Upper lobe of left lung (tissue), 6 donors: ENCODE measurements at places on chromosomes 4 and X. TPM values are rescaled to one million over a fixed set of nuclear protein-coding genes. Genes with fewer than 3 reads are reported as not detected.

Gene KCTD8
- total RNA-seq: not detected

Gene BEX4
- total RNA-seq: 51.2 TPM

Gene MAGEE2
- not detected for total RNA-seq

Gene MAGEA8
- total RNA-seq: not detected

Gene HTRA3
- total RNA-seq: 10.8 TPM

- DNase-seq: no peak
These were observed 597.5 kb upstream of the PCDH7 start for GRCh38 chr4:30122711-30123110.

DNA sequence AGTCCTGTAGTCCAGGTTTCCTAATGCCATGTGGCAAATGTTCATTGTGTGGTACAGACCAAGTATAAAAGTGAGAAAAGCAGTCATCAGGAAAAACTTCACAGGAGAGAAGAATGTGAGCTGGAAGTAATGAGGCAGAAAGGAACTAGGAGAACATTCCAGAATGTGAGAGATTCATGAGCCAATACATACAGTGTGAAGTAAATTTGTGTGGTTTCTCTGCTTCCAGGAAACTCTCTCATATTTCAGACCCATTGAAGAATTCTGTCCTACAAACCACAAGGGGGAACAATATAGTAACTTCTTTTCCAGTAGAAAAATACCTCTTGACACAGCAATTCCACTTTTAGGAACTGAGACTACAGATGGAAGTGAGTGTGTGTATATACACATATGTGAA lies 136.5 kb downstream of the RNF150 start:
- no peak for DNase-seq

DNA sequence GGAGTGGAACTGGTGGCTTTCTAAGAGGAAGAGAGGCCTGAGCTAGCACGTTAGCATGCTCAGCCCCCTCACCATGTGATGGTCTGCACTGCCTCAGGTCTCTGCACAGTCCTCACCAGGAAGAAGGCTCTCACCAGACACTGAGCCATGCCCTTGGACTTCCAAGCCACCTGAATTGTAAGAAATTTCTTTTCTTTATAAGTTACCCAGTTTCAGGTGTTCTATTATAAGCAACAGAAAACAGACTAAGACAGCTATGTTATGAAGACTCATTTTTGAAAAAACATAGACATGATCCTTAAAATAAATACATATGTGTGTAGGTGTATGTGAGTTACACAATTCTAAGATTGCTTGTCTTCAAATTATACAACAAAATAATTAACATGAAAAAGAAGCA lies 74.7 kb downstream of the CEP44 start:
- no peak for DNase-seq

DNA sequence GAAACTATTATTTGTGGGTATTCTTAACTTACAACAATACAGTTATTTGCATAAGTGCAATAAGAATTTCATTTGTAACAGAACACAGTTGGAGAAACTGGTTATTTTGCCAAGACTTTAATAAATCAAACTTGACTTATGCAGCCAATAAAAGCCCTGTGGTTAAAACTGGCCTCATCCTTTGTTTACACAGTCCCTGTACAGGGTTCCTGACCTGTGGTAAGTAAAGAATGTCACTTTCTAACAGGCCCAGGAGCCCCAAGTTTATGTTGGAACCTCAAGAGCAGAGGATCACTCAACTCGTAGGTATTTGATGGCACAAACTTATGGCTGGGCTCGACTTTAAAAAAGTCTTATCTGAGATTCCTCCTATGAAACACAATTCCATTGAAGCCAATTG lies 88.6 kb upstream of the PTCHD1 start:
- DNase-seq: no peak

- DNase-seq: no peak
These were observed 829.3 kb upstream of the LCORL start for GRCh38 chr4:18850867-18851266.

DNA sequence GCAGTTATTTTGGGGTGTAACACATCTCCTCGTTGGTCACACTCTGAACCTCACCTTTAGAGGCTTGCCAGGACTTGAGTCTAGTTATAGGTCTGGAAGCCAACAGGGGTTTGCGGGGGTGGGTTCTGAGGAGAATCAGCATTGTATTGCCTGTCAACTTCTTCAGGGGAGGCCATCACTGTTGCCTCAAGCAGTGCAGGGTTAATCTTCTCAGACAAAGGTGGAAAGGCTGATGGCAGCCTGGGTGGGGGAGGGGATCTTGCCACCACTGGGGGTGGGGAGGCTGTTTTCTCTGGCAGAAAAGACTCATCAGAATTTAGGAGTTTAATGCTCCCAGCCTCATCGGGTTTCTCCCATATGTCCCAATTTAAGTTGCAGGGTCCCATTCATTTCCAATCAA lies 387.8 kb downstream of the PRR32 start:
- DNase-seq: no peak

GRCh38 chr4:121049072-121049599 lies 23.2 kb downstream of the NDNF start:
- no peak for DNase-seq

- DNase-seq: no peak
These were observed 46.2 kb downstream of the SMARCA5 start for GRCh38 chr4:143559757-143560147.

- no peak for DNase-seq
These were observed 213.1 kb upstream of the FAT1 start for GRCh38 chr4:186936496-186937375.

DNA sequence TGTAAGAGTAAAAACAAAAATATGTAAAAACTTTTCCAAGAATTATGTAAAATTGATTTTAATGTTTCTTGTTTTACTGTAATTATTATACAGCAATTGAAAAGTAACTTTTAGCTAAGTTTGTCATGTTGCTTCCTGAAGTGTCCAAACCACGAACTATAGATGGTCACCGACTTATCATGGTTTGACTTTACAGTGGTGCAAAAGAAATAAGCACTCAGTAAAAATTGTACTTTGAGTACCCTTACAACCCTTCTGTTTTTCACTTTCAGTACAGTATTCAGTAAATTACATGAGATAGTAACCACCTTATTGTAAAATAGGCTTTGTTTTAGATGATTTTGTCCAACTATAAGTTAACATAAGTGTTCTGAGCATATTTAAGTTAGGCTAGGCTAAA lies 93.8 kb downstream of the SLC10A6 start:
- DNase-seq: no peak

DNA sequence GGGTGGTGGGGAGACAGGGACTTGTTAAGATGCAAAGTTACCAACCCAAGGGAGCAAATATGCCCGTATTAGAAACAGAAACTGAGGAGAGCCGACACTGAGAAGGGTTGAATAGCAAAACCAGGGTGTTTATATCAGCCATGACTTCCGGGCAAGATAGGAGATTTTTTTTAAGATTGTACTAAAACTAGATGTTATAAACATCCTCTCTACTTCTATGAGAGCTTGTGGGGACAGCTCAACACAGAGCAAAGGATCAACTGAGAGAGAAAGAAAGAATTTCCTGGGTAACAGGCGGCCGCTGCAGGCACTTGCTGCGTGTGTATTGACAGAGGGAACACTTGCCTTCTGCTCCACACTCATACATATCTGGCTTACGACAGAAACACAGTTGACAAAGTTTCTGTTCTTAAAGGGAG lies 49.1 kb upstream of the FBXW7 start:
- peak; percentile 27 for DNase-seq

DNA sequence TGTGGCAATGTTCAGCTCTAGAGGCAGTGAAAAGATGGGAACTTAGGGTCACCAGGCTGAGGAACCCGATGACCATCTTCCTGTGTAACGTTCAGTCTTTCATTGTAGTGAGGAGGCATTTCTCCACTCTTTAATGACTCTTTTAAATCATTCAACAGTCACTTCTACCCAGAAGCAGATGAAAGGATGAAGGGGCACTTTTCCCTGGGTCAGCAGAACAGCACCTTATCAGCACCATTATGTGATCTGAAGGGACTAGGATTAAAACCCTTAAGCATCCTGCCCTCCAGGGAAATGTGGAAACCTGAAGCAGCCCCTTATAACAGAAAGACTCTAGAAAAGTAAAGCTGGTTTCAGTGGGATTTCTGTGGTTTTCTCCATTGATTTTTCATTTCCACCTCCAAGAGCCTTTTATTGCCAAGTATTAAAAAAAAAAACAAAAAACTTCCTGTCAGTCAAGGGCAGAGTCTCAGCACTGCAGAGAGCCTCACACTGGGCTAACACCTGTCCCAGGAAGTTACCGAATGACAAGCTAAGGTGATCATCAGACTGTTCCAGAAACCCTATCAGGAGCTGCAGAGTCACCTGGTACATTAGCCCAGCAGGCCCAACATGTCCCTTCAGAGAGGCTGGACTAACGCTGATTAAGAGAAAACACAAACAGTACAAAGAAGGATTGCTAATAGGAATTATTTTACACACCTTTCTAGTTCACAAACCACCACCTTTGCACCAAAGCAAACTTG lies 185.9 kb downstream of the SHROOM3 start:
- no peak for DNase-seq

DNA sequence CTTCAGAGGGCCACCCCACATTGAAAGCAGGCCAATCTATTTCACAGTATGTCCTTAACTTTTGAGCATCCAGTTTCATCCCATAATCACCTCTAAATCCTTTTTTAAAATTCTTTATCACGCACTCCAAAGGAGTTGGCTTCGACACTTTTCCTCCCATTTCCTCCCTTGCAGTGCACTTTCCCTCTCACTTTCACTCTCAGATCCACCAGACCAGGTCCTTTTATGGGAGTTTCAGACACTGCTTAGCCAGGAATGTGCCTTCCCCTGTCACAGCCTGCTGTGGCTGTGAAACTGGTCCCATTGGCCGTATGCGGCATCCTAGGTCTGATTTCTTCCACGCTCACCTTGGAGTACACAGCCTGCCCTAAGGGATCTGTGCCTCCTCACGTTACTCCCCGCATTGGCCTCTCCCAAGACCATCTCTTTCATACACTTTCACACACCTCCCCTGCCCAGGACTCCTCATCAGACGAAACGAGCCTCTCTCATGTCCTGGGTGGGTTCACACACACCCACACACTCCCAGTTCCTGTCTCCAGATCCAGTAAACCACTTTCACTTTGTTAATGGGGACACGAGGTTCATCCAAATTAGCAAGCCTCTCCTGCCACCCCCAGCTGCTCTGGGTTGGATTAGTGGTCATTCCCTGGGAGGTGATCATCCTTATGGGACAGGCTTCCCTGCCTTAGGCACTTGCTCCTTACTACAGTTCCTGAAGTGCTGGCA lies 10.0 kb upstream of the RHOXF2B start:
- no peak for DNase-seq

GRCh38 chr4:6777636-6778281 lies 4.8 kb upstream of the KIAA0232 start:
- DNase-seq: peak; percentile 36

- no peak for DNase-seq
These were observed 4.1 kb downstream of the ZNF280C start for GRCh38 chrX:130264573-130264972.

- DNase-seq: no peak
These were observed 321.0 kb upstream of the GRIA3 start for GRCh38 chrX:122863067-122863466.

- DNase-seq: peak; percentile 38
These were observed 82.1 kb downstream of the FAM53A start for GRCh38 chr4:1601852-1602654.

DNA sequence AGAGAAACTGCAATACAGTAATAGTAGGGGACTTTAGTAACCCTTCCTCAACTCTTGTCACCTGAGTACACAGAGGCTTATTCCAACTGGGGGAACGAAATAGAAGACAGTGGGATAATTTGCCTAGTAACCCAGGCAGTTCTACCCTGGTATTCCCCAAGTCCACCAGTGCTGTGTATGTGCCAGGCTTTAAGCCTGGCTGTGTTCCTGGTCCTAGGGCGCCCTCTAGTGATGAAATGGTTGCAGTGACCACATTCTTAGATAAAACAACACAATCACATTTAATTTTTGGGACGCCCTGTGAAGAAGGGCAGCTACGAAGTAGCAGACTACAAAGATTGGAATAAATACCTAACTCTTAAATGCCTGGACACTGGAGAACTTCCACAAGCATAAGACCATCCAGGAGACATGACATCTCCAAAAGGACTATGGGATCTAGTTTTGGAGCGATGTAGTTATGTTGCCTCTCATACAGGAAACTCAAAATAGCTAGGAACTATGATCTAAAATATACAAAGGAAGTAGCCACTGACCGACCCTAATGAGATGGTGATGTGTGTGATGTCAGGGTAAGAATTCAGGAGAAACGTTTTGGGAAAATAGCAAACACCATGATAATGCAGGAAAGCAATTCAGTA lies 288.5 kb upstream of the ZCCHC13 start:
- DNase-seq: peak; percentile 67

DNA sequence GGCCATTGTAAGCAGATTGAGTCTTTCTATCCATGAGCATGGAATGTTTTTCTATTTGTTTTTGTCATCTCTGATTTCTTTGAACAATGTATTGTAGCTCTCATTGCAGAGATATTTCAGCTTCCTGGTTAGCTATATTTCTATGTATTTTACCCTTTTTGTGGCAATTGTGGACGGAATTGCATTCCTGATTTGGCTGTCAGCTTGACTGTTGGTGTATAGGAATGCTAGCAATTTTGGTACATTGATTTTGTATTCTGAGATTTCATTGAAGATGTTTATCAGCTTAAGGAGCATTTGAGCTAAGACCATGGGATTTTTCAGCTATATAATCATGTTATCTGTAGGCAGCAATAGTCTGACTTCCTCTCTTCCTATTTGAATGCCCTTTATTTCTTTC lies 154.6 kb downstream of the GUCY2F start:
- no peak for DNase-seq

- no peak for DNase-seq
These were observed 71.1 kb upstream of the KCNIP4 start for GRCh38 chr4:22019676-22020075.

DNA sequence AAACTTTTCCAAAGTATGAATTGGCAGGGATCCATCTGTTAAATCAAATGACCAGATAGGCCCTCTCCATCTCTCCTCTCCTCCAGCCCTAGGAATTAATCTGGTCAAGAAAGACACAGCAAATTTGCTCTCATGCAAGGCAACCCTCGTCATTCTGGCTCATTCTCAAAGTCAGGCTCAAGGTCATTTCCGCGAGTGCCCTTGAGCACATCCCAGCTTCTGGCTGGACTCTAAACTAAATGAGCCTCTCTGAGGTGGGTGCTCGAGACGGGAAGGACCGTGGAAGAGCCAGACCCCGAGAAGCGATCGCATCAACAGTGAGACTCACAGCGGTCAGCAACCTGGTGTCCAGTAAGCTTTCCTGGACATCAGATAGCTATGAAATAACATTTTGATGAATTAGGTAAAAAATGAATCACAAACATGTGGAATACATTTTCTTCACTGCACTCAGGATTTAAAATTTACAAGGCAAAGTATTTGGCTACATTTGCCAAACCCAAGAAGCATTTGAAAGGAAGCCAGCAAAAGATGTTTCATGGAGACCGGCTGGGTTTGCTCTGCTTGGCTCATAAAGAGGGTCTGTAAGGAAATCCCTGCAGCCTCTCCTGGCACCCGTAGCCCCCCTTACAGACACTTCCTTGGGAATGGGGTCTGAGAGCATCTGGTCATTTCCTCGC lies 121.0 kb downstream of the ENPP6 start:
- no peak for DNase-seq

DNA sequence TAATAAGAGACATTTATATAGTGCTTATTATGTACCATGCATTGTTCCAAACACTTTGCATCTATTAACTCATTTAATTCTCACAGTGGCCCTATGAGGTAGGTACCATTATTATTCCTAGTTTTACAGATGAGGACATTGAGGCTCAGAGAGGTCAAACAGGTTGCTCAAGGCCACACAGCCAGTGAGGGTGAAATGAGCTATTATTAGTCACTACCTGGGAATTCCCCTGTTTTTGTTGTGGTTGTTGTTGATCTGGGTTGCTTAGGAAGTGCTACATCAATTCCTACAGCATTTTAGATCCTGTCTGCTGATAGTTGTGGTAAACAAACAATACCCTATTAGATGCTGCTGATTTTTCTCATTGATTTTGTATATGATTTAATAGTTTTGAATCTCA lies 41.2 kb downstream of the APLN start:
- DNase-seq: no peak
